ENCODE measurements at places on chromosomes 11 and 22. TPM values are rescaled to one million over a fixed set of nuclear protein-coding genes. Genes with fewer than 3 reads are reported as not detected.

GRCh38 chr11:73493956-73494598, 103.8 kb downstream of the FAM168A start:
- DNase-seq = peak; percentile 41

- DNase-seq = no peak
Observed at GRCh38 chr11:47854667-47855066, 6.5 kb upstream of the NUP160 start.

GRCh38 chr11:45188127-45188526, 41.7 kb downstream of the PRDM11 start:
- DNase-seq = no peak

- no peak for DNase-seq
Observed at GRCh38 chr11:118740892-118741291, 50.1 kb downstream of the DDX6 start.

- no peak for DNase-seq
Observed at GRCh38 chr11:62443390-62444235, 24.8 kb downstream of the SCGB1A1 start.

DNA sequence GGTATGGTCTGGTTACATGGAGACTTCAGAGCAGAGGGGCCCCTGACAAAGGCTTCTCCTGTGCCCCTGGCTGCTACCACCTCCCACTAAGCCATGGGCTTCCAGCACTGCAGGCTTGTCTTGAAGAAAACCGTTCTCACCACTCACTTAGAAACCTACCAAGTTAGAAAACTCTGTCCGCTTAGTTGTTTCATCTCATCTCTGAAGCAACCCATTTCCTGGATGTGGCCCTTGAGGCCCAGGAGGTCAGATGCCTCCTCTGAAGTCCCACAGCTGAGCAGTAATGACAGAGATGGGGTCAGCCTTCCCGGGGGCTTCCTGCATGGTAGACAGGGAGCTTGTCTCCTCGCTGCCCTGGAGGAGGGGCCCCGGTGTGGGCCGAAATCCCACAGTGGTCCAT, 12.9 kb downstream of the CSF2RB start:
- DNase-seq = no peak

GRCh38 chr22:26409719-26410335, 19.2 kb upstream of the ASPHD2 start:
- DNase-seq = no peak

GRCh38 chr11:21472261-21472660, 720.6 kb upstream of the ANO5 start:
- DNase-seq = no peak

Gene MUC15
- total RNA-seq = not detected

Gene GLYAT
- not detected for total RNA-seq

Gene DCUN1D5
- 26.7 TPM for total RNA-seq

Data from Calu3 (cell line).